ENCODE measurements at places on chromosomes 13 and 19. TPM values are rescaled to one million over a fixed set of nuclear protein-coding genes. Genes with fewer than 3 reads are reported as not detected.

PRODH2 gene
- not detected for total RNA-seq

KRTDAP gene
- total RNA-seq = not detected

LRFN3 gene
- 15.1 TPM for total RNA-seq

SRRM5 gene
- total RNA-seq = not detected

TYROBP gene
- not detected for total RNA-seq

FUT6 gene
- total RNA-seq = not detected

LTBP4 gene
- total RNA-seq = 65.0 TPM

APC2 gene
- 18.3 TPM for total RNA-seq

CRX gene
- total RNA-seq = not detected

ZFP30 gene
- total RNA-seq = 6.3 TPM

METTL21C gene
- not detected for total RNA-seq

ZNF835 gene
- total RNA-seq = 1.7 TPM

ZNF444 gene
- total RNA-seq = 58.5 TPM

SLC6A16 gene
- total RNA-seq = 0.31 TPM

ATP4A gene
- 0.63 TPM for total RNA-seq

ATXN8OS gene
- total RNA-seq = not detected

ZNF418 gene
- total RNA-seq = 13.4 TPM

MYCBP2 gene
- total RNA-seq = 78.0 TPM

STARD13 gene
- total RNA-seq = 2.9 TPM

NPAS1 gene
- total RNA-seq = 5.0 TPM

TOMM40 gene
- total RNA-seq = 273 TPM

ARHGAP45 gene
- total RNA-seq = 56.0 TPM

ZNF83 gene
- 20.6 TPM for total RNA-seq

GNG14 gene
- total RNA-seq = not detected

GJB6 gene
- total RNA-seq = not detected

SERTM1 gene
- total RNA-seq = 1.8 TPM

AMER2 gene
- 0.62 TPM for total RNA-seq

SYDE1 gene
- total RNA-seq = 21.4 TPM

CEACAM7 gene
- 0.24 TPM for total RNA-seq

LILRA1 gene
- total RNA-seq = not detected

ICAM4 gene
- 1.0 TPM for total RNA-seq

RNF17 gene
- total RNA-seq = not detected

ZIM2 gene
- total RNA-seq = not detected

GGACT gene
- 0.24 TPM for total RNA-seq

RRAS gene
- 9.3 TPM for total RNA-seq

KIR3DL1 gene
- total RNA-seq = not detected

TMEM190 gene
- not detected for total RNA-seq

C1QTNF9B gene
- 0.28 TPM for total RNA-seq

ZNF534 gene
- total RNA-seq = not detected

MYH14 gene
- 25.5 TPM for total RNA-seq

THSD1 gene
- total RNA-seq = not detected

NCAN gene
- total RNA-seq = 8.0 TPM

ATCAY gene
- 45.7 TPM for total RNA-seq

C3 gene
- 4.8 TPM for total RNA-seq

RASAL3 gene
- total RNA-seq = 1.9 TPM

LRRC4B gene
- total RNA-seq = 13.2 TPM

GPR183 gene
- total RNA-seq = not detected

KLK13 gene
- total RNA-seq = 5.7 TPM

MEIOSIN gene
- 0.28 TPM for total RNA-seq

FPR1 gene
- not detected for total RNA-seq

PRSS57 gene
- total RNA-seq = not detected

CNN1 gene
- total RNA-seq = 17.0 TPM

CEACAM20 gene
- total RNA-seq = not detected

ZNF547 gene
- 5.1 TPM for total RNA-seq

TEX26 gene
- total RNA-seq = not detected
